ENCODE measurements at places on chromosomes 7 and 10.

GRCh38 chr7:31007634-31008033 lies 43.9 kb downstream of the GHRHR start:
- DNase-seq, result no peak

DNA sequence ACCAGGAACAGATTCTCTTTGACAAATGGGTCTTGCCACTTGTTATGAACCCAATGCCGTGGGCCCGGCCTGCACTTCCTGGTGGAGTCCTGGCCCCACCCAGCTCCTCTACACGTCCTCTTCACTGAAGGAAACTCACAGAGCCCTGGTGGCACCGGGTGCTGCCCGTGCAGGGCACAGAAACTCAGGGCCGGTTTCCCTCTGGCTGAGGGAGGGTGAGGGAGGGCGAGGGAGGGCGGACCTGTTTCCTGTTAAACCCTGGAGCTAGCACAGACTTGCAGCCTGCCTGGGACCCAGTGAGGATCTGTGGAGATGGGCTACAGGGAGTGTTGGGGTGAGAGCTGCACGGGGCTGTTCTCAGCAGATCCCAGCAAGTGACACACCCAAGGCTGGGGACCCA lies 596.3 kb downstream of the PTPRN2 start:
- DNase-seq, result no peak

DNA sequence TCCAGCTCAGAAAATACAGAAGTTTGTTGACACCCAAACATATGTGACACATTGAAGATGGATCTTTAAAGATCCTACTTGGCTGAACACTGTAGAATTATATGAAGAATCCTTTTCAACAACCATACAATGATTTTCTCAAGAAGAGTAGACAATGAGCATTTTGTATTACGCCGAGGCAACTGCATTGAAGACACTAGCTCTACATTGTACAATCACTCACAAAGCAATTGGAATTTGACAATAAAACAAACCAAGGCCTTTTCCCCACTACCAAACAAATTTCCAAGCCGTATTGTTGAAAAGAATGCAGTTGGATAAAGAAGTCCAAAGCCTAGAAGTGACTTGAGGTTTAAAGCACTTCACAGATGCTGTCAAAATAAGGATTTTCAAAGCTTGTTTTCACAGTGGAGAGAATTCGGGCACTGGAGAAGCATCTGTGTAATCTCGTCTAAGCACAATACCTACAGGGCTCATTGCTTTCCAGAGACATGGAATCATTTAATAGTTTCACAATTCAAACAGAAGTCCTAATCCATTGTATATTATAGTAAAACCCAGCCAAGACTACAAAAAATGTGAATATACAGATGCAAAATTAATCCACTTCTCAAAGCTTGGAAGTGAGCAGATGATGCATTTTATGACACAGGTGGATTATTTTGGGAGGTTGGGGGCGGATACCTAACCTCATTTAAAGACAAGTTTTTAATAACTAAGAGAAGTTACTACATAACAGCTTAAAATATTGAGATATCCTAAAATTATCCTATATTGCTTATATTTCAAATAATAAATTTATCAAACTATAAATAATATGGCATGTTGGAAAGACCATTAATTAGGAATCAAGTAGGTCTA lies 78.6 kb downstream of the SORCS1 start:
- no peak for DNase-seq

DNA sequence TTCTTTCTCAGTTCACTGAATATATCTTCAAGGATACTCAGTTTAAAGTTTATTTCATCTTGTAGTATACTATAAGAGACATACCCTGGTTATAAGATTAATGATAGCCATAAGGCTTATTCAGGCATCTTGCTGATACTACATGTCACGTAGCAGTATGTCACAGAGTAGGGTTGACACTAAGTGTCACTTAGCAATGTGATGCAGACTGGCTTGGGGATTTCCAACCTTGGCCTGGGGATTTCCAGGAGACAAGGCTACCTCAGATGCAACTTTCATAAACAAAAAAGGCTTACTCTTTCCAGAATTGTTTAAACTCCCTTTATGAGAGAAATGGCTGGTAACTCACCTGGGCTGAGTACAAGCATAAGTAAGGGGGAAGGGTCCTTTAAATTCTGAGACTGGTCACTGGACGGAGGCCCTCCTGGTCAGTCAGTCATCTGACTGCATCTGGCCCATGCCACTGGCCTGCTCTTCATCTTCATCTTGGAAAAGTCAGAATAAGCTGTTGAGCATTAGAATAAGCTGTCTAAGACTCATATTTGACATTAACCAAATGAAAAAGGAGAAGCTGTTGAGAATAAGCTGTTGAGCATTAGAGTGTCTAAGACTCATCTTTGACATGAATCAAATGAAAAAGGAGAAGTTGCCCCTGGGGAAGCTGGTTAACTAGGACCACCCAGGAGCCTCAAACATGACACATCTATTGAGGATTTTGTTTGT lies 9.5 kb downstream of the SLC13A1 start:
- DNase-seq, result no peak

GRCh38 chr10:71124921-71125748 lies 87.2 kb upstream of the UNC5B start:
- no peak for DNase-seq

DNA sequence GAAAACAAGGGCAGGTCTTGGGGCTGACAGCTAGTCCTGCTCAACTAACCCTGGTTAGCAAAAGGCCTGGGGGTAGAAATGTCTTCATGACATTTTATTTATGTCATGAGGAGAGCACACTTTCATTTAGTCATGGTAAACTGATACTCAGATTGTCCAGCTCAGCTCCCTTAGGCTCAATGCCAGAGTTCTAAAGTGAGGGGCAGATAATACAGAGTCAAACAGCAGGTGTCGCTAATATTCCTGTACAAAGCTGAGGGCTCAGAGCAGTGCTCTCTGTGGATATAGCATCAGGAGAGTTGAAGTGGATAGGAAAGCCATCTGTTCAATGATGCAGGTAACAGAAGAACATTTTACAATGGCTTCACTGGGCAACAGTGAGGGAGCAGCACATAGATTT lies 26.8 kb upstream of the CALCR start:
- no peak for DNase-seq

GRCh38 chr10:126854726-126855495 lies 50.3 kb upstream of the DOCK1 start:
- DNase-seq, result no peak

DNA sequence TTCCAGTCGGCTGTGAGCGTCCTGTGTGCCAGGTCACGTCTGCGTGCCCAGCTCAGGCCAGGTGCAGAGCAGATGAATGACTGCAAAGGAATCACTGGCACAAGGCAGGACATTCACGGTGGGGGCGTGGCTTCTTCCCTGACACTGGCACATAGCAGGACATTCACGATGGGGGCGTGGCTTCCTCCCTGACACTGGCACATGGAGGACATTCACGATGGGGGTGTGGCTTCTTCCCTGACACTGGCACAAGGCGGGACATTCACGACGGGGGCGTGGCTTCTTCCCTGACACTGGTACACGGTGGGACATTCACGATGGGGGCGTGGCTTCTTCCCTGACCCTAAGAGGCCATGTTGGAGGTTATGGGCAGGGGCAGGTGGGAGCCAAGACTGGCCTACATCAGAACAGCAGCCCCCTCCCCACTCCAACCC lies 64.3 kb downstream of the MYL10 start:
- no peak for DNase-seq

DNA sequence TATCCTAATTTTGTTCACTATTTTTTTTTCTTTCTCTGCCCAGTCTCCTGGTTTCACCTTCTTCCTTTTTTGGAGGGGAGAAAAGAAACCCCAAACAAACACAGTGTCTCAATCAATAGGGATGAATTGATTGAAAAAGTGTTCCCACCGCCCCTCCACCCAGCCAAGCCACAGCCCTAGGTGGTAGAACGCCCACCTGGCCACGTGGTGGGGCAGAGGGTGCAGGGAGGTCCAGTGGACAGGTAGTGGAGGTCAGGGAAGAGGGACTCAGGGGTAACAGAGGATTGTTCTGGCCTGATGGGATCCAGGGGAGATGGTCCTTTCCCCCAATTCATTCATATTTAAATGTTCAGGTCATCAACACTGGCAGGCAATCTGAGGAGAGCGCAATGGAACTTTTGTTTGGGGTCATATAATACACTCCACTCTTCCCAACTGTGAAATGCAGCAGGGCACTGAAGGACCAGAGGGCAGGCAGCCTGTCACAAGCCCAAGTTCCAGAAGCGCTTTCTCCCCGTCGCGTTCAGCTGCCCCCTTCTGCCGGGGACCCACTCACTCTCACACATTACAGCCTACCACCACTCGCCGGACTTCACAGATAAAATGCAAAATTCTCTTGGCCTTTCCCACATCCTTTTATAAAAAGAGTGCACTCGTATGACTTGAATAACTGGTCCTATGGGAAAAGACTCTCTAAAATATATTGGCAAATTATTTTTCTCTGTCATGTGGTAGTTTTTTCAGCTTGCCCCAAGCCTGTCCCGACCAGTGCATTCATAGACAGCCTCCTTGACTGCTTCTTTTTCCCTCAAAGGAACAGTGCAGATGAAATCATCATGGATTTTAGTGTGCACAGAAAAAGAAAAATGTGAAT lies 1.6 kb downstream of the INHBA start:
- no peak for DNase-seq

GRCh38 chr10:31083765-31084184 lies 52.1 kb upstream of the ZNF438 start:
- DNase-seq, result peak; percentile 59

GRCh38 chr10:21707498-21707897 lies 173.5 kb downstream of the MLLT10 start:
- DNase-seq, result no peak

- DNase-seq, result no peak
These were observed at the start of gene KCNMA1 for GRCh38 chr10:77637532-77638320. Gene KCNMA1 (minus strand): TSS chr10:77637808.

- no peak for DNase-seq
These were observed 72.1 kb downstream of the RNF133 start for GRCh38 chr7:122626785-122627184.

GRCh38 chr7:17471325-17471724 lies 172.9 kb downstream of the AHR start:
- no peak for DNase-seq

DNA sequence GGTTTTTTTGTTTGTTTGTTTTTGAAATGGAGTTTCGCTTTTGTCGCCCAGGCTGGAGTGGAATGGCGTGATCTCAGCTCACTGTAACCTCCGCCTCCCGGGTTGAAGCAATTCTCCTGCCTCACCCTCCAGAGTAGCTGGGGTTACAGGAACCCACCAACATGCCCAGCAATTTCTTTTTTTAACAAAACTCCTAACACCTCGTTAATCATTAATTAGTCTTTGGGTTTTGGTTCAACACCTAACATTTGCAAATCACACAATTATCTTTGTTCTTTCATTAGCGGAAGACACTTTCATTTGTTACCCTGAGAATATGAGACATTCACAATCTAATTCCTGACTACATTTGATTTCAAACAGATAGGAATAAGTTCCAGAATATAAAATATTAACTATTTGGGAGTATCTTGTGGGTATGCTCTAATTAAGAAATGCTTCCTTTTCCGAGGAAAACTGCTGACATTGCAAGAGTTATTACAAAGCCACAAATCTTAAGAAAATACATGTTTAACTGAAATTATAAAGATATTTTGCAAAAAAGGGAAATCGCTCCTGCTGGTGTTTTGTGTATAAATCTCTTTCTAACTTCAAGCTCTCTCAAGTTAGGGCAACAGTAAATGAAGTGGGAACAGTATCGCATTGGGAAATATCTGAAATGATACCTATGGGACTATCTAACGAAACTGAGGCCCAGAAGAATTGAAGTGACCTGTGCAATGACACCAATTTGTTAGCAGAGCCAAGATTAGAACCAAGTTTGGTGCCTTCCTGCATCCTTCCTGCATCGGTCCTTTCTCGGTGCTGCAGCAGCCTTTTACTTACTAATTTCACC lies 1.2 kb upstream of the LSM8 start:
- DNase-seq, result no peak

- DNase-seq, result no peak
These were observed 294.3 kb downstream of the BBS9 start for GRCh38 chr7:33423646-33424020.

GRCh38 chr7:93715234-93715633 lies 140.7 kb upstream of the CALCR start:
- DNase-seq, result no peak

- DNase-seq, result no peak
These were observed 161.3 kb downstream of the KLF6 start for GRCh38 chr10:3623746-3624145.

DNA sequence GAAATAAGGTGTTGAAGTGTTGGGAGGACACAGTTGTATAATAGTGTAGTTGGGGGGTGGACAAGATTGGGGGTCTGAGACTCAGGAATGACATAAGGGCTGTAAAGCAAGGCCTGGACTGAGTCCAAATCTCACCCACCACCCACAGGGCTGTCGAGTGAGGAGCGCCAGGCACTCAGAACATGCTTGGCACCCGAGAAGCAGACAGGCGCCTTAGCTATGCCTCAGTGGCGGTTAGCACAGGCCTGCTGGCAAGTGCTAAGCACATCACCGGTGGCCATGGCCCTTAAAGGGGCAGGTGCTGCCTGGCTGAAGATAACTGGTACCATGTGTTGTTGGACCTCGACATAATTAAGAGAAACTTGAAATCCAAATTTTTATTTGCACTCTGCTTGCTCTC lies 90.7 kb downstream of the COL13A1 start:
- no peak for DNase-seq

DNA sequence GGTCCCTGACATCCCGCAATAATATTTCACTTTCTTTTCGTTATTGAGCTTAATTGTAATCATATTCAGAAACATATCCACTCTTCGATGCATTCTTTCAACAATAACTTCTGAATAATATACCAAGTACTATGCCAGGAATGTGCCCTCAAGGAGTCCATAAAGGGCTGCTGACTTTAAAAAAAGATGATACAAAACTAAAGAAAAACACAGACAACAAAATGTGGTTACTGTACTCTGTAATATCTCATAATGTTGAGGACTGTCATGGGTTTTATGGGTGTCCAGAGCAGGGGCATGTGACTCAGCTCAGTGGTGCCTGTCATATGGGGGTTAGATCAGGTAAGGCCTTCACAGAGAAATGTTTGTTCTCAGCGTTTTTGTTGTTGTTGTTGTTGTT lies 73.7 kb downstream of the ARL4A start:
- no peak for DNase-seq

DNA sequence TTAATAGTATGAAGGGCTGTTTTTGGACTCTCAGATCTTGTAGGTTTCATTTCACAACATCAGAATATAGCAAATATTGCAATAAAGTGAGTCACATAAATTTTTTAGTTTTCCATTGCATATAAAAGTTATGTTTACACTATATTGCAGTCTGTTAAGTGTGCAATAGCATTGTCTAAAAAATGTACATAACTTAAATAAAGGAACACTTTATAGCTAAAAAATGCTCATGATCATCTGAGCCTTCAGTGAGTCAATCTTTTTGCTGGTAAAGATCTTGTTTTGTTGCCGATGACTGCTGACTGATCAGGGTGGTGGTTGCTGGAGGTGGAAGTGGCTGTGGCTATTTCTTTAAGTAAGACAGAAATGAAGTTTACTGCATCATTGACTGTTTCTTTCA lies 42.0 kb downstream of the ABCA13 start:
- no peak for DNase-seq

DNA sequence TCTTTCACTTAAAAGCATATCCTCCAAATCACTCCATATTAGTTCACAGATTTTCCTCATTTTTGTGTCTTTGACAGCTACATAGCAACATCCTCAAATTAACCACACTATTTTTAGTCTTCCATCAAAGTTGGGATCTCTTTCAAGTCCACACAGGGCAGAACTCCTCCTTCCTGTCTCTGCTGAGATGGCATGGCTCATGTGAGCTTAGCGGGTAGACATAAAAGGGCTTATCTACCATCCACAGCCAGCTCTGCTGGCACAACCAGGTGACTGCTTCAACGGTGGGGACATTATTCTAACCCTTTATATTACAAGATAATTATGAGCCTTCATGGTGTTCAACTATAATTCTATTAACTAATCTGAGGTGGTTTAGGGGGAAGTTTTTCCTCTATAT lies 35.5 kb downstream of the ICA1 start:
- no peak for DNase-seq

Measured in stimulated activated CD4-positive, alpha-beta T cell treated with anti-CD3 and anti-CD28 coated beads, Interleukin-2, amount 100 ng/mL, for 4 hours (primary cell).